Stimulated activated CD8-positive, alpha-beta memory T cell treated with anti-CD3 and anti-CD28 coated beads, Interleukin-7, amount 100 ng/mL, for 1 hour (primary cell): ENCODE measurements at places on chromosomes 3 and 15.
A peak's percentile ranks its signal among the peaks of the same experiment; 100 is the strongest.

DNA sequence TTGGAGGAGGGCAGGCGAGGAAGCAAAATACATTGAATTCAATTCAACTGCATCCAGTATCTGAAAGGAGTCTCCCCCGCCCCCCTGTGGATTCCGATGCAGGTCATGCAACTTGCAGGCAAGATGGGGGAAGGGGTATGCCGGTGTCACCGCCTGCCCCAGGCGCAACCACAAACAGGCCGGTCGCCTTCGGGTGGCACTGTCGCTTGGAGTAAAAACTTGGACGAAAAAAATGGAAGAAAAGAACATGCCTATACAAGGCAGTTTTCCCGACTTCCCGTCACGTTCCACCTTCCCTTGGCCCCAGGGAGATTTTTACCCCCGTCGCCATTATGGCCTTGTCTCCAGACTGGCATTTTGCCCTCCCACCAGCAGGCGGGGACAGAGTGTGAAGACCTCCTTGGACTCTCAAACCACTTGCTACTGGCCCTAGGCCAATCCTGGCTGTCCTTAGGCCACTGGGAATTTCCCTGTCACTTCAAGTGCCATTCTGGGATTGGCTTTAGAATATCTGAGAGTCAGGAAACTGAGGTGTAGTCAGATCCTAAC, 1.6 kb upstream of the NTRK3 start:
- DNase-seq = no peak

- DNase-seq = no peak
Measured at GRCh38 chr3:41600616-41601015, 361.3 kb downstream of the ULK4 start.

DNA sequence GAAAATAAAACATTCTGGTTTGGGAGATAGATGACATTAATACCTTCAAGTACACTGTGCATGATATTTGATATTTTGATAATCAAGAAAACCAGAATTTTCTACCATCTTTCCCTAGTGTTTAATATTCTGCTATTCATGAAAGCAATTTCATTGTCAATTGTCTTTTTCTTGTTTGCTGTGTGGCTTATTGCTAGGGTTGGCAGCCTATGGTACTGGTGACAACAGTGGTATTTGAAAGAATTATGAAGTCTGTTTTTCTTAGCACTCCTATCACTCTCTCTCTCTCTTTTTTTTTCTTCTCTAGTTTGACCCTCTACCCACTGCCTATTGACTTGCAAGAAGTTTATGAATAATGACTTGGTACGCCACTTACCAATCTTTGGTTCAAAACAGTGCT, 15.4 kb downstream of the RNF13 start:
- DNase-seq = no peak

DNA sequence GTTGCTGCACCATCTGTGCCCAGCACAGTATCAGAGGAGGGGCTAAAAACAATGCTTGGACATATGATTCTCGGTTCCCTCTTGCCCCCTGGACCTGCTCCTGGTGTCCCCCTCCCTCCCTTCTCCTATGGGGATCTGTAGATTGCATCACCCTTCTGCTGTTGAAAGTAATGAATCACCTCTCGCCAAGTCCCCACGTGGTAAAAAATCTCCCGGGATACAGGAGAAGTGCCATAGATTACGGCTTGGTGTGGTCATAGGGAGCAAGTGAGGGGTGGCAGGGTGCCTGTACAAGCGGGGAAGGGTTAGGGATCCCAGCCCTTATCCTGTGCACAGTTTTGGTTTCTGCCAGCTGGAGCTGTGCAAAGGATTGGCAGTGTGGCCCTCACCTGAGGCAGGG, 37.7 kb downstream of the AMOTL2 start:
- DNase-seq = no peak

DNA sequence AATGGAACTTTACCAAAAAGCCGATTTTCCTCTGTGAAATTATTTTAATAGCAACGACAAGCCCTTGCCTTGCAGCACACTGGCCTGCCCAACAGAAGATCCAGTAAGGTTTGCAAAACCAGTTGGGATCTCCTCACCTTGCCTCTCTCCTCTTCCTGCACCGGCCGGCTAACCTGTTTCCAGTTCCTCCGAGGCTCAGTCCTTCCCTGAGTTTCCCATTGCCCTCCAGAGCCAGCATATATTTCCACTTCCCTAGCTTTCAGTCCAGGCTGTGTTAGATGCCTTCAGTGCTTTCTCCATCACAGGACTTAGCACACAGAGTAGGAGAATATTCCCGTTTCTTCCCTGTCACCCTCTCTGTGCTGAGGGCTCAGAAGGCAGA, 60.3 kb downstream of the NOX5 start:
- no peak for DNase-seq

GRCh38 chr3:66390013-66390412, 110.8 kb downstream of the LRIG1 start:
- DNase-seq = no peak

GRCh38 chr3:67064105-67064504, 66.0 kb downstream of the KBTBD8 start:
- no peak for DNase-seq

DNA sequence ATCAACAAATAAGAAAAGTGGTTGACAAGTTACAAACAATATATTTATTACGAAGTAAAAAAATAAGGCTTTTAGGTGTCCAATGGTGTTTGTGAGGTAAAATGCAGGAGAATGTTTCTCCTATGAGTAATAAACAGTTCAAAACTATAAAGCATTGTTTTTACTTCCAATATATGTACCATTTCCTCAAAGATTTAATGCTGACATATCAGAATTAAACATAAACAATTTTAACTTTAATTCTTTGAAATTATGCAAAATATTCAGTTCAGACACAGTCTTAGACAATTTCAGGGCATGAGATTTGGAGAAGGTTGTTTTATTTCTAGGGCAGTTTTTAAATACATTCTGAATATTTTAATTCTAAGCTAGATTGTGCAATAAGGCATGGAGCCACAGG, 602.5 kb upstream of the DPPA4 start:
- no peak for DNase-seq

DNA sequence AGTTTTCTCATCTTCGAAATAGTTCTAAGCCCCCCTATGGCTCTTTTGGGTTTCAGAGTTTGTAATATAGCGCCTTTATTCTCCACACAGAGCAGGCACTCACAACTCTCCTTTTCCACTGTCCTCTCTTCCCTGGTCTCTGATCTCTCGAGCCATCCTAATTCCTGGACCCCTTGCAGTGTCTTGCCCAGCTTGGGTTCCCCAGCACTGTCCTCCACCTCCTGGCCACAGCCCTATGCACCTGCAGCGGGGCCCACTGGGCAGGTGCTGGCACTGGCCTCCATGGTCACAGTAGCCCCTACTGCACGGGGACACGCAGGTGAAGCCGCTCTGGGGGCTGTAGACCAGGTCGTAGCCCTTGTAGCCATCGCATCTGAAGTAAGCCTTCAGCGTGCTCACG, 27.9 kb downstream of the MUC20 start:
- no peak for DNase-seq

DNA sequence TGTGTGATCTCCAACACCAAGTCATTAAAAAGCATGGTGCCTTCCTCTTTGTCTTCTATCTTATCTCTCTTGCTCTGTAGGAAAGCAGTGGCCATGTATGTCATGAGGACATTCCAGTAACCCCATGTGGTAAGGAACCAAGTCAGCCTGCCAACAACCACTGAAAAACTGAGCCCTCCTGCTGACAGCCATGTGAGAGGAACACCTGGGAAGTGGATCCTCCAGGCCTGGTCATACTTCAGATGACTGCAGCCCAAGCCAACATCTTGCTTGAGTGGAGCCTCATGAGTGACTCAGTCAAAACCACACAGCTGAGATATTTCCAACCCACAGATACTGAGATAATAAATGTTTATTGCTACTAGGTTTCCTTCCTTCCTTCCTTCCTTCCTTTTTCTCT, 597.3 kb downstream of the ZIC1 start:
- no peak for DNase-seq

DNA sequence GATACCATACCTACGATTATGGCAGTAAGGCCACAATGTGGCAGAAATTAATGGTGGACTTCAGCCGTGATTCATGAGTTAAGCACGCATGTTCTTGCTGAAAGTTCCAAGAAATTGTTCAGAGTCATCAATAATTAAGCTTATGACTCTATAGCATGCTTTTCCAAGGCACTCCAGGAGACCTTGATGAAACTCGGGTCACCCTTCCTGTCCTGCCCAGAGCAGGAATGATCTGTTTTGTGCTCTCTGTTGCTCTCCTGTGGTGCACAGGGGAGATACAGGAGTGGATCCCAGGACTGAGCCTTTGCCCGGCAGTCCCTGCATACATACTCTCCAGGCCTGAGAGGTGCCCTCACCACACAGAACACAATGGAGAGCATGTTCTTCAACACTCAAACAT, 141.6 kb upstream of the SLC2A2 start:
- DNase-seq = no peak

GRCh38 chr3:129553171-129553570, 10.2 kb downstream of the H1-8 start:
- DNase-seq = no peak

DNA sequence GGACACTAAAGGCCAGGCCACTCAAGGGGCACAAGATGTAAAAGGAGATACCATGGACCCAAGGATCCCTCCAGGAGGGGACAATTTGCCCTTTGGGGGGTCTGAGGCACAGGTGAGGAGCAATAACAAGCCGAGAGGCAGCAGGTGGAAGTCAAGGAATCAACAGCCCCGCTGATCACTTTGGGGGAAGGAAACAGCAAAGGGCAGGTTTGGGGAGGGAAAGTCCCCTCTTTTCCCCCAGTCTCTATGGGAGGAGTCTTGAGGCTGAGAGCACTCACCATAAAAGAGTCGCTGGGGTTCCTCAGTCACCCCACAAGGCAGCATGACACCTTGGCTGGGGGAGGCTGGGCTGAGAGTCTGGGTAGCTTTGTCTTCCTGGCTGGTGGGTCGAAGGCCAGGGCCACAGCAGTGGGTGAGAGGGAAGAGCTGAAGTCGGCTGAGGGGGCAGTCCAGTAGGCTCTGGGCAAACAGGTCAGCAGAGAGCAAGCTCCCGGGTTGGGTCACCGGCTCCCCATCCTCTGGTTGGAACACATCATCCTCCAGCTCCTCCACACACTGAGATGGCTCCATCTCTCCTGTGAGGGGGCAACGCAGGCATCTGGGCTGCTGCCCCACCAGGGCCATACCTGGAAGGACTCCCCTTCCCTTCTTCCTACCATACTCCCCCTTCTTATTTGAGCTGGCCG, 3.0 kb downstream of the BMF start:
- no peak for DNase-seq

GRCh38 chr3:120418446-120418845, 32.3 kb downstream of the FSTL1 start:
- no peak for DNase-seq

DNA sequence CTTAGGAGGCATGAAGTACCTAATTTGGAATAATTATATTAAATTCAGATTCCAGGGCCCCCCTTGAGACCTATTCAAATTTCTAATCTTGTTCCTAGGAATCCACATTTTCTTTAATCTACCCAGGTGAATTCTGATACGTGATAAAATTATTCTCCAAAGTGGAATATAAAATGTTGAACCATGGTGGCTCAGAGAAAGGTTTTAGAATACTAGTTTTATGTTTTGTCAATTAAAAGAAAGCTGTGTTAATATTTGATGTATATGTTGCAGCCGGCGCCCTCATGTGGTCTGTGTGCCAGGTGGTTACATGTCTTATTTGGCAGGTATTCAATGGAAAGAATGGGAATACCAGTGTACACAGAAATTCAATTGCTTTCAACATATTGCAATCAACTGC, 321.8 kb downstream of the FEZF2 start:
- DNase-seq = no peak

GRCh38 chr3:57082481-57082880, 22.0 kb downstream of the SPATA12 start:
- DNase-seq = no peak

- no peak for DNase-seq
Measured at GRCh38 chr15:61146091-61146930, 82.8 kb downstream of the RORA start.

GRCh38 chr3:187958432-187959003, 195.4 kb upstream of the LPP start:
- peak; percentile 30 for DNase-seq

- no peak for DNase-seq
Measured at GRCh38 chr15:57159767-57160166, 216.5 kb upstream of the CGNL1 start.

DNA sequence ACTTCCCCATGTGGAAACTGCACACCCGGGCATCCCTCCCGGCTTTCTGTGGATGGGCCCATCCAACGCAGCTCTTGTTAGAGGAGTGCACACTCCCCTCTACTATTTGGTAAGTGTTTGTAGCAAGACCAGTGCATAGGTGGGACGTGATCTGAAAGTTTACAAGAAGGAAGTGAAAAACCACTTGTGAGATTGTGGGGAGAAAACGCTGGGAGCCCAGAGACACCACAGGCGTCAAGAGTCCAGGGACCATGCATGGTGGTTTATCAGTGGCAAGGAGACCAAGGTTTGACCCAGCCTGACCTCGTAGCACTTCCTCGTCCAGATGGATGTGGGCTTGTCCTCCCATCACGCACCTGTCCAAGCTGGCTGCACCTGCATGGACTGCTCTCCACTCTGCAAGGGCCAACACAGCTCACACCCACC, 51.6 kb downstream of the ATP10A start:
- DNase-seq = no peak

DNA sequence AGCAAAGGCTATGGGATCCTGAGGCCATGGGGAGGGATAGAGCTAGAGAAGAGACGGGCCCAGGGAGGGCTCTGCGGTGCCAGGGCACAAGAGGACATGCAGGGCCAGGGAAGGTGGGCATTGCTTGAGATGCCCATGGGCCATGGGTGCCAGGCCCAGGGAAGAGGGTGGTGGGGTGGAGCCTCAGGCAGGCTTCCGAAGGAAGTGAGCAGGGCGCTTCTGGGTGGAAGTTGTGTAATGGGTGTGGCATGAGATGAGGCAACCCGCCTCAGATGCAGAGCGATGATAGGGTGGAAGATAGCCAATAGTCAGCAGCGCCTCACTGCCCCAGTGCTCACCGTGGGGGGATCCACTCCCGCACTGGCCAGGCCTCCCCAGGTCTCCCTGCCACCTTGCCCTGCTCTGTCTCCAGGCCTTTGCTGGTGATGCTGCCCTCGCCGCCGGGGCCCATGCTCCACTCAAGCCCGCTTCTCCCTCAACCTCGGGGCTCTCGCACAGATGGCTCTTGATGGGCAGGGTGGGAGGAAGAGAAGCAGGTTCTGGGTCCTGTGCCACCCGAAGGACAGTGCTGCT, 51.4 kb downstream of the DNAJB8 start:
- DNase-seq = no peak

DNA sequence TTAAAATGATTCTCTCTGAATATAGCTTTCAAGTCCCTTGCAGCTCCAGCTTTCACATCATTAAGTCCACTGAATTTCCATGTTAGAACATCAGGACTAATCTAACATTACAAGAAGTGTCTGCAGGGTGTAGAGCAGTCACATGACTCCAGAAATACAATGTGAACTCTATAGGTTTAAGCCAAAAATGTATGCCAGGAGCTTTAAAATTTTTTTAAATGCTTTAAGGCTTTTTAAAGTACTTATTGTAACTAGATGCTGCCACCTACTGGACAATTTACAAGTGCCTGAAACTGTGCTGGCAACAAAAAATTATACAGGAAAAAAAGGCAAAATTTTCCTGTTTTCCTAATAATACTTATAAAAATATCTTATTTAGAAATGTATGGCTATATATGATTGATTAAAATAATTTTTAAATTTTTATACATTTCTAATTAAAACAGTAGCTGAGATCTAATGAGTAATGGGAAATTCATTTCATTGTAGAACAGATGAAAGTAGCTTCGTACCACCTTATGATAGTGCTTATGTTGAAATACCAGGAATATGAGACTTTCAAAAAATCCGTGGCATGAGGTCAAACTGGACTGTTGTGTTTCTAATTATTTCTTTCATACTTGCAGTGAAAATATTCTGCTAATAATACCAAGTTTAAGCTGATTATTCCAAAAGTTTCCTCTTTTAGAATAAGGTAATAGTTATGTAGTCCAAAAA, 25.7 kb downstream of the FSIP1 start:
- DNase-seq = no peak
